ENCODE measurements at places on chromosomes 16 and 17. TPM values are rescaled to one million over a fixed set of nuclear protein-coding genes. Genes with fewer than 3 reads are reported as not detected.

TMEM220 gene
- 0.15 TPM for total RNA-seq

GRCh38 chr17:76726776-76727718, at the start of gene METTL23:
METTL23 (plus strand) TSS chr17:76726839; CDS start chr17:76729711, 2,872 bp downstream.
- peaks cover 32% of the 10 kb centered on the region for H3K36me3 ChIP-seq
- H3K4me1 ChIP-seq: peaks cover 60% of the 10 kb centered on the region
- peak within 1 kb of the TSS; percentile 99 for H3K27ac ChIP-seq
- H3K4me3 ChIP-seq: peak within 1 kb of the TSS; percentile 89
- DNase-seq: peak; percentile 86
- H3K27me3 ChIP-seq: no peaks in the 10 kb centered on the region

LDAF1 gene
- total RNA-seq: 15.9 TPM

- peak overlapping the region; percentile 29 for H3K27ac ChIP-seq
- peaks cover 37% of the 10 kb centered on the region for H3K4me1 ChIP-seq
- no peaks in the 10 kb centered on the region for H3K36me3 ChIP-seq
- DNase-seq: peak; percentile 61
Measured at GRCh38 chr16:53545433-53545832, 42.4 kb upstream of the AKTIP start.

DNA sequence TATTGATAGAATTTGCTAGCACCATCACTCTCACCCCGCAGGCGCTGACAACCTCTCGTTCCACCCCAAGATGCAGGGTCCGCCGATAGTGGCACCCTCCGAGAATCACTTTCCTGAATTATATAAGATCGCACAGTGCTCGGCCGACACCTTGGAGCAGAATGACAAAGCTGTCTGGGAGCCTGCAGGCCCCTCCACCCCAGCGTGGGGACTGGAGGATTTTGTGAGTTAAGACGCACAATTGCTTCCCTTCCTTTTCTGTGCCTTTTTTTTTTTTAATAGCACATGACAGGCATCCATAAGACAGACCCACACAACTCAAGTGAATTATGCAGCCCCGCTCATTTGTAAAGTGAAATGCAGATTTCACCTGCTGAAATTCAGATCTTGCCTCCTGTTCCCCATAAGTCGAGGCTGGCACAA, 155.3 kb downstream of the C16orf78 start:
- no peak overlapping the region for H3K4me3 ChIP-seq
- DNase-seq: no peak
- H3K4me1 ChIP-seq: no peaks in the 10 kb centered on the region
- H3K27ac ChIP-seq: no peak overlapping the region
- no peaks in the 10 kb centered on the region for H3K36me3 ChIP-seq

SAMD14 gene
- total RNA-seq: 0.96 TPM

DNA sequence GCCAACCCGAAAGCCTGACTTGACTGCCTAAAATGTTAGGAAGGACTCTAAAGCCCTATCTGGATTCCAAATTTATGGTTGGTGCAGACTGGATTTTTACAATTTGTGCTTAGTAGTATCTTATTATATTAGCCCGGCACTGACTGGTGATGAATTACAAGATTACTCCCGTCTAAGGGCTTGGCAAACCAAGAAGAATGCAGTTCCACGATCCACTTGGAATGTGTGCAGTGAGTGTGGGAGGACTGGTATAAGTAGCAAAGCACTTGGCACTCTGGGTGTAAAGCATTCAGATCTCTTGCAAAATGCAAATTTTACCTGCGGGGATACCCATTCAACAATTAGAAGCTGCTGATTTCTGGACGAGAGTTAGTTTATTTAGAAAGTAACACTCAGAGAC, 539.4 kb downstream of the MAF start:
- DNase-seq: no peak
- no peaks in the 10 kb centered on the region for H3K4me1 ChIP-seq
- no peak overlapping the region for H3K4me3 ChIP-seq

DNA sequence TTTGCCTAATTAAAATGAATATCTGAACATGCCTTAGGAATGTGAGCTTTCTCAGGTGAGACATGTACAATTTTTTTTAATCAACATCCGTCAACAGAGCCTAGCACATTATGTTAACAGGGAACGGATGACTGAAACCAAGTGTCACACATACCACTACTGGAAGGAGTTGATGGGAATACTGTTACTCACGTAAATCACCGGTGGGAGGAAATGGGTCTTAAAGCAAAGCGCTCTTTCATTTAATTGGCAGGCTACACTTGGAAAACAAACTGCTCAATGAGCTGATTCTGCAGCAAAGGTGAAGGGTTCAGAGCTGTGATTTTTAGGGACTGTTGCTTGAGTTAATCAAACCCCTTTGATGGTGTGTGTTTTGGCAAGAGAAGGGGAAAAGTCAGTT, 4.8 kb downstream of the CPPED1 start:
- H3K4me3 ChIP-seq: no peak overlapping the region
- H3K36me3 ChIP-seq: no peaks in the 10 kb centered on the region
- H3K27ac ChIP-seq: no peak overlapping the region
- H3K4me1 ChIP-seq: peaks cover 8% of the 10 kb centered on the region
- no peaks in the 10 kb centered on the region for H3K27me3 ChIP-seq
- no peak for DNase-seq

DNA sequence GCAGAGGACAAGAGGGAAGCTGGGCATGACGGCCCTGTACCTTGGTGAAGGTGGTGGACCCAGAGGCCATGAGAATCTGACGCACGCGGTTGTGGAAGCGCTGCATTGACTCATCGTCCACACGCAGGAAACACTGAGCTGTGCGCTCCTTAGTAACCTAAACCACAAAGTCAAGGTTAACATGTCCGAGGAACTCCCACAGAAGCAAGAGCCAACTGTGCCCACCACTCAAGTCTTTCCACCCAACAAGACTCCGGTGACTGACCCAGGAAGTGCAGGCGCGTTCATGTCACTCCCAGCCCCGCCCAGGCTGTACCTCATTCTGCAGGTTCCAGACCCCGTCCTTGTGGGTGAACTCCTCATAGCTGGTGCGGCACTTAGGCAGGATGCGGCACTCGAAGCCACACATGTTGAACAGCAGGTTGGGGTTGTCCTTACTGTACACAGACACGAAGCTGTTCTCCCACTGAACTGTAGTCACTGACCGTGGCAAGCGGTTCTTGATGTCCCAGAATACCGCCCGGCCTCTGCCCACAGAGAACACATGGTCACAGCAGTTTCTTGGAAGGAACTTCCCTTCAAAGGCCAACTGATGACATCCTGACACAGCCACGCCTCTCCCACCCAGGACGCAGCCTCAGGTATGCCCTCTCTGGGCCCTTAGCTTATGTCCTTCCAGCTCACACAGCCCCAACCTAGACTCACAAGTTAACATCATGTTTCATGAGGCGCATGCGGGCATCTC, 11.5 kb downstream of the PRPF8 start:
- no peak overlapping the region for H3K4me3 ChIP-seq
- peak overlapping the region; percentile 0 for H3K27ac ChIP-seq
- no peaks in the 10 kb centered on the region for H3K27me3 ChIP-seq
- no peak for DNase-seq
- H3K4me1 ChIP-seq: peaks cover 3% of the 10 kb centered on the region

DNA sequence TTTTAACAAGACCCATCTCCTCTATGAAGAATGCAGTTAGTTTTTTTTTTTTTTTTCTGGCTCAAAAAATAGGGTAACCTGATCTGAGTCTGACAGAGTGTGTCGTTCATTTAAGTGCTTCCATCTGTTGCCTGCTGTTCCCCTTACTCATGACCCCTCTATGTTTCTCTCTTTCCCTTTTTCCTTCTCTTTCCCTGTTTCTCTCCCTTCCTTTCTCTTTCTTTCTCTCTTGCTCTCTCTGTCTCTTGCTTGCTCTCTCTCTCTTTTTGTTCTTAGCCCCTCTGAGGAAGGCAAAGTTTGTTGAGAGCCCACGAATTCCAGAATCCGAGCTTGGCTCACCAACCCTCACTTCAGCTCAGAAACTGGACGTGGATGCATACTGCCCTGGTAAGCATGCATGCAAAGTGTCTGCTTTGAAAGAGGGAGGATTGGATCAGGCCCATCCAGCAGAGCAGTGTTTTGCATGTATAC, 185.0 kb downstream of the TANC2 start:
- H3K27ac ChIP-seq: no peak overlapping the region
- no peak for DNase-seq
- no peaks in the 10 kb centered on the region for H3K4me1 ChIP-seq
- no peaks in the 10 kb centered on the region for H3K36me3 ChIP-seq

DNA sequence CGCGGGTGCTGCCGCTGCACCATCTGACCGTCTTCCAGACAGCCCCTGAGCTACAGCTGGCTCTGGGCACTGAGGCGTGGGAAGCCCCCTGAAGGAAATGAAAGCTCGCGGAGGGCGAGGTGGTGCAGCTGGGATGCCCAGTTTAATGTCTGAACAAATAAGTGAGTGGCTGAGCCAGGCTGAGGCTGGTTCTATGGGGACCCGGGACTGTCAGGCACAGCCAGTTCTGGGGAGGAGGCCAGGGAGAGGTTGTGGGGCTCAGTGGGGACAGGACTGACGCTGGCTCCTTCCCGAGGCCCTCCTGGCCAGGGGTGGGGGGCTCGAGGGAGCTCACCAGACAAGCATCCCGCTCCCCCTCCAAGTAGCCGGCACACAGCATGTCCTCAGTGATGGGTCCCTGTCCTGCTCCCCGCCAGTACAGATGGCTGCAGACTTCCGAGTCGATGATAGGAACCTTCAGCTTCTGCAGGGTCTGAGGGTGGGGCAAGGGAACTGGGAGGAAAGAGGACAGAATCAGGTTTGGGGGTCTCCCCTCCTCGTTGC, 4.4 kb downstream of the PRSS22 start:
- no peak overlapping the region for H3K27ac ChIP-seq
- H3K4me3 ChIP-seq: no peak overlapping the region
- peaks cover 13% of the 10 kb centered on the region for H3K4me1 ChIP-seq
- H3K27me3 ChIP-seq: no peaks in the 10 kb centered on the region
- DNase-seq: no peak

- no peaks in the 10 kb centered on the region for H3K27me3 ChIP-seq
- no peak for DNase-seq
- peak overlapping the region; percentile 62 for H3K27ac ChIP-seq
Measured at GRCh38 chr17:29154516-29155226, 25.5 kb downstream of the MYO18A start.

DNA sequence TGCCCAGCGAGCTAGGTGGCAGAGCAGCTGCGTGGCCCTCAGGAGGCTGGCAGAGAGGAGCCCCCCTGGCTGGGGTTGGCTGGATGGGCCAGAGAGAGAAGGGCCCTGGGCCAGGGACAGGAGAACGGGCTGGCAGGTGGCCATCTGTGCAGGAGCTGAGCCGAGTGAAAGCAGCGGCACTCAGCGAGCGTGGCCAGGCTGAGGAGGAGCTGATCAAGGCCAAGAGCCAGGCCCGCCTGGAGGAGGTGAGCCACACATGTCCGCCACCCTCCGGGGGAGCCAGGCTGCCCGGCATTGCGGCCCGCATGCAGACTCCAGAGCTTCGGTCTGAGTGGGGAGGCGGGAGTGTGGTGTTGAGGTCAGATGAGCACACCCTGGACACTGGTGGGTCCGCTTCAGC, 2.1 kb upstream of the RAC3 start:
- H3K36me3 ChIP-seq: no peaks in the 10 kb centered on the region
- H3K27ac ChIP-seq: no peak overlapping the region
- no peak for DNase-seq
- H3K4me1 ChIP-seq: peaks cover 23% of the 10 kb centered on the region

KRTAP2-2 gene
- total RNA-seq: not detected

DNA sequence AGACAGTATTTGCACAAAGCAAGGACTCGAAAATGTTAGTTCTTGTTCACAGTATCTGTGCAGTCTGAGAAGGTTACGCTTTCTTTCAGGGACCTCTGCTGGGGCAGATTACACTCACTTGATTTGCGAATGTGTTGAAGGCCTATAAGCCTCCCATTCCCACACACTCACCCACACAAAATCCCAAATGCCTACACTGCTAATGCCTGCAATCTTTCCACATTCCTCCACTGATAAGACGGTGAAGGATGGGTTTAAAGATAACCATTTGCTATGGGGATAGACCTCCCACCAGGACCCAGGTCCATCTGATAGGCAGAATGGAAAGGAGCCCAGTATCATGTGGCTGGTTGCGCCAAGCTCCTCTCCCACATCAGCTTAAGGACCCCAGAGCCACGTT, 394.9 kb upstream of the SALL1 start:
- H3K27ac ChIP-seq: no peak overlapping the region
- no peaks in the 10 kb centered on the region for H3K4me1 ChIP-seq
- no peaks in the 10 kb centered on the region for H3K36me3 ChIP-seq
- DNase-seq: no peak
- no peak overlapping the region for H3K4me3 ChIP-seq

GRIN2A gene
- not detected for total RNA-seq

KCNG4 gene
- not detected for total RNA-seq

DNA sequence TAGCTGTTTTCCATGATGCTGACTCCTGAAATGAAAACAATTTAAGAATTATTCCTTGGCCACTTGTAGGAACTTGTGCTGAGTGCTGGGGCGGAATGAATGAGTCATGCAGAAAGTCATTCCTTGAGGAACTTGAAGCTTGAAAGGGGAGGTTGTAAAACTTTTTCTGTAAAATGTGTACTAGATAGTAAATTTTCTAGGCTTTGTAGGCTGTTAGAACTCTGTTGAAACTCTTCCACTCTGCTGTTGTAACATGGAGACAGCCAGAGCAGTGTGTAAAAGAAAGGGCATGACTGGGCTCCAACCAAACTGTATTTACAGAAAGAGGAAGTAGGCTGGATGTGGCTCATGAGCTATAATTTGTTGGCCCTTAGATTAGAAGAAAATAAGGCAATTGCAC, 46.1 kb downstream of the ABCA8 start:
- no peak for DNase-seq
- H3K36me3 ChIP-seq: no peaks in the 10 kb centered on the region
- no peaks in the 10 kb centered on the region for H3K4me1 ChIP-seq
- no peak overlapping the region for H3K27ac ChIP-seq
- no peak overlapping the region for H3K4me3 ChIP-seq
- H3K27me3 ChIP-seq: no peaks in the 10 kb centered on the region
